HCT116 (cell line): ENCODE measurements at places on chromosomes 7 and 10.
A peak's percentile ranks its signal among the peaks of the same experiment; 100 is the strongest.

- no peak for DNase-seq
Observed at GRCh38 chr7:17651863-17652385, 288.4 kb downstream of the SNX13 start.

GRCh38 chr10:54130394-54130793 lies 670.6 kb downstream of the PCDH15 start:
- DNase-seq: no peak

GRCh38 chr10:28837613-28838390 lies 160.5 kb downstream of the BAMBI start:
- no peak for DNase-seq

GRCh38 chr10:113140143-113141011 lies 190.3 kb downstream of the TCF7L2 start:
- DNase-seq: no peak

DNA sequence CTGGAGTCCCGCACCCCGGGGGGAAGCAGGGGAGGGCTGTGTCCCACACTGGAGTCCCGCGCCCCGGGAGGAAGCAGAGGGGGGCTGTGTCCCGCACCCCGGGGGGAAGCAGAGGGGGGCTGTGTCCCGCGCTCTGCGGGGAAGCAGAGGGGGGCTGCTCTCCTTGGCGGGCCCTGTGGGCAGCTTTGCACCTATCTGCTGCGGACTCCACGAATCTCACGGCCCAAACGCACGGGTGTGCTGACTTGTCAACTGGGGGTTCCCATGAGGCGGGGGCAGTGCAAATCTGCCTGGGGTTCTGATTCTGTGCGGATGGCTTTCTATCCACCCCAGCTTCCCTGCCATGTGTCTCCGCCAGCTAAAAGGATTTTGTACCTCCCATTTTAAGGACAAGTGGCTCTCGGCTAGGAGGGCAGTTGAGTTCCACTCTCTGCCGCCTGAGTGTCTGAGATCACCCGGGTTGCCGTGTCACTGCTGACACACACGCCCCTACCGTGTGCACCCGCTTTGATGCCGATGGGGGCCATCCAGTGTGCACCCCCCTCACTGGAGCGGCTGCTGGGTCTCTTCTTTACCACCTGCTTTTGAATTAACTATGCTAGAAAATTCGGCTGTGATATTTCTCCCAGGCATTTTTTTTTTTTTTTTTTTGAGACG lies 20.5 kb downstream of the GPER1 start:
- no peak for DNase-seq

GRCh38 chr7:116496653-116497052 lies 2.9 kb upstream of the CAV2 start:
- DNase-seq: no peak

GRCh38 chr7:503575-504111 lies 16.0 kb downstream of the PDGFA start:
- no peak for DNase-seq

- no peak for DNase-seq
Observed at GRCh38 chr10:13915710-13916109, 328.9 kb downstream of the PRPF18 start.

DNA sequence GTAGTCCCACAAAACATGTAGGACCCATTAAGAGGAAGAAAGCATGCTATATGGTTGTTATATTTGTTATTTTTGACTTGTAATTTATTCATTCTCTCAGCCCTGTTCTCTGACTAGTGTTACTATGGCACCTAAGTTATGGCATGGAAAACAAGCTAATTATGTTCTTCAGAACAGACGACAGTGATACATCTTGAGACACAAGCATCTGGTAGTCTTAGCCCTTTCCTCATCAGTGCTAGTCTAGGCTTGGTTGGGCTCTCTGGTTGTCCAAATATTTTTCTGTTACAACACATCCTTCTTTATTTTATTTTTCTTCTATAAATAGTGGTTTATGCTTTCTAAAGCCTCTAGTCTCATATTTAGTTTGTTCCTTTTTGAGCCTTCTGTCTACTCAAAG lies 308.3 kb upstream of the KAT6B start:
- no peak for DNase-seq

GRCh38 chr7:71857338-71857737 lies 554.8 kb downstream of the CALN1 start:
- DNase-seq: no peak

GRCh38 chr7:16685535-16685934 lies 39.6 kb downstream of the BZW2 start:
- DNase-seq: no peak

GRCh38 chr10:74991435-74991834 lies 120.0 kb upstream of the SAMD8 start:
- peak; percentile 50 for DNase-seq

- DNase-seq: no peak
Observed at GRCh38 chr7:100122568-100122967, 3.1 kb downstream of the CNPY4 start.

GRCh38 chr10:70048030-70048723 lies 4.5 kb upstream of the MACROH2A2 start:
- DNase-seq: no peak

- no peak for DNase-seq
Observed at GRCh38 chr10:92382631-92383030, 91.7 kb downstream of the MARCHF5 start.
